ENCODE measurements at places on chromosomes 1 and 21.

DNA sequence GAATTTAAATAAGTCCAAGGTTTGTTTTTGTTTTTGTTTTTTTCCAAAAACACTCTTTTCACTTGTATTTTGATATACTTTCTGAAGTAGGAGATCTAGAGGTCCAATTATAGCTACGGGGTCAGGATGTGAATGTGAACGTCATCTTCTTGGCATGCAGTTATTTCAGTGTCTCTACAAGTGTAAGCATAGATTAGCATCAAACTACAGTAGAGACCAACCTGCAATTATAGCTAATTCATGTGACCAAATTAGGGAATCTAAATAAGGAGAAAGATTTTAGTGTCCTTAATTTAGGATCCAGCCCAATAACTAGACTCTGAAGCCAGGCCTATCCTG, 107.3 kb upstream of the PALMD start:
- no peak for DNase-seq

DNA sequence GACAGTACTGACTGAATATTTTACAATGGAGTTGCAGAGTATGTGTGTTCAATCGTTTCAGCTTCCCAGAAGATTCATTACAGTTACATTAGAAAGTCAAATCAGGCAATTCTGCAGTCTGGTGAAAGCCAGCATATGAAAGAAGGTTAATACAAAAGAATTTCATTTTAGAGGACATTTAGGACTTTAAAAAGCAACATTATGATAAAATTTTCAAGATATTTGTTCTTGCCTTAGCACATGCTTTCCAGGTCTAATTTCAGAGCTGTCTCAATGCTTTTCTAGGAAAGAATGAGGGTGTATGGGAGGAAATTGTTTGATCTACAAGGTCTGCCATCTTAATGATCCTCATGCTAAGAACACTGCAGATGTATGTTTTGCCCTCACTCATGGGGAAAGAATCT, 63.2 kb downstream of the RERE start:
- no peak for DNase-seq

GRCh38 chr21:21631961-21632360, 633.8 kb downstream of the NCAM2 start:
- DNase-seq = no peak

- no peak for DNase-seq
These were observed 6.4 kb upstream of the KRTAP10-3 start for GRCh38 chr21:44564886-44565598.

- no peak for DNase-seq
These were observed 7.5 kb downstream of the PCSK9 start for GRCh38 chr1:55046871-55047270.

GRCh38 chr1:94542088-94542870, 720 bp upstream of the F3 start:
- no peak for DNase-seq

DNA sequence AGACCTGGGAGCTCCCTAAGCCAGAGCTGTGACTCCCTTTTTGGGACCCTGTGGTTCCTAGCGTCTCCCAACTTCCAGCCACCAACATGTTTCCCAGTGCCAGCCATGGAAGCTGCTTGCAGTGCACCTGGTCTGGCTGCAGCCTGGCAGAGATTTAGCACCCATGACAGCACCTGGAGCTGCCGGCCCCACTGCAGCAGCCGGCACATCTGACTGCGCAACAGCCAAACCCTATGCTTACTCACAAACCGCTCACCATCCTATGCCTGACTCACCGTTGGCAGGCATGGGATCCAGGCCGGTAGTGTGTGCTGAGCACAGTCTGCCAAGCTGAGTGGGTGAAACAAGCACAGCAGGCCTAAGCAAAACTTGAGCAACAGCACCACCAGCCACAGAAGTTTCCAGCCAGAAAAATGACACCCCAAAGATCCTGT, 435.9 kb upstream of the PRMT6 start:
- no peak for DNase-seq

- DNase-seq = no peak
These were observed 9.3 kb downstream of the LEPR start for GRCh38 chr1:65429806-65430205.

GRCh38 chr1:160243767-160244166, 18.6 kb downstream of the DCAF8 start:
- DNase-seq = no peak

- no peak for DNase-seq
These were observed 31.1 kb downstream of the PBX1 start for GRCh38 chr1:164589961-164590507.

DNA sequence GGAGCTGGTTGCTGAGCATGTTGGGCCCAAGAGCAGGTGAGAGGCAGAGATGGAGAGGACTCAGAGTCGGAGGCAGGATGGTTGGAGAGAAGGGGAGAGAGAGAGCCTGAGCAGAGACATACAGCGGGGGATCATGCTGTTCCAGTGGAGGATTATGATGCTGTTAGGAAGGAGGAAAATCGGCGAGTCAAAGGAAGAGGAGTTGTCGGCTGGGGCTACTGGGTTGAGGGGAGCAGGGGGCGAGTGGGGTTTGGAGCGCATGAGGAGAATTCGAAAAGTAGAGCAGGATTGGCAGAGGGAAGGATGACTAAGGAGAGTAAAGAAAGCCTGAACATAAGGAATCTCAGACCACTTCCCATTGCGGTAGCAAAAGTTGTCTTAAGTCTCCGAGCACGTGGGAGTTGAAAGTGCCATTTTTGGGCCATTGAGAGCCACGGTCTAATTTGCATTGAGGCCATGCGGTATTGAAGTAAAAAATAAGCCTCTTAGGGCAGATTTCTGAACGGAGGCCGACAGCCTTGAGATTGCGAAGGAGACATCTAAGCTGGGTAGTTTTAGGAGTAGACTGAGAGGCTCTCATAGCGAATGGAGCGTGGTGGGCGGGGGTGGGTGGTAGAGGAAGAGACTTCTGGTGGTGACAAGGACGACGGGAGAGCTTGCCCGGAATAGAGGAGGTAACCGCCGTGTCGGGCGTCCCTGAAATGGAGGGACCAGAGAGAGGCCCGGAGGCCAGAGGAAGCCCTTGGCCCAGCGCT, 140.4 kb upstream of the ETV3 start:
- DNase-seq = no peak

DNA sequence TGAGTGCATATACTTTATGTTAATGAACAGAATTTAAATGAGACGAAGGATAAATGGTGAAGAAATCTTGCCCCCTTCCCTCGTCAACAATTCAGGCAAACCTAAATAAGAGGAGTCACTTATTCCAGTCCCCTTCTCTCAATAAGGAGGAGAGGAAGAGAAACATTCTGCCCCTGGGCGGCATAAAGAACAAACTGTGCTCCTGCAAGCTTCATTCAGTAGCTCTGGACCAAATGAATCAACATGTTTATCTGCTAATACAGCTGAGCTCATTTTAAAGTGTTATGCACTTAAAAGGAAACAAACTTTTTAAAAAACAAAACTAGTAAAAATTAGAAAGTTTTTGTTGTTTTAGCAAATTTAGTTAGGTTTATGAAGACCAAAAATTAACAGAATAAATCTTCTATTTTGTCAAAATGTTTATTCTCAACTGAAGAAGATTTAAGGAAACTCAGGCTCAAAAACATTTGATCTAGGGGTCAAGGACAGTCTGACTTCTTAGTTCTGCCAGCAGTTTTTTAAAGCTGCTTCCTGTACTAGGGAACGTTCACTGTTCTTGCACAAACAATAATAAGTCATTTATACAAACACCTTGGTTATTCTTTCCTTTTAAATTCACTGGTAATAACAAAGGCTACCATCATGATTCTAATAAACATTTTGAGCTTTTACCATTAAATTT, 58.3 kb downstream of the AKT3 start:
- no peak for DNase-seq

DNA sequence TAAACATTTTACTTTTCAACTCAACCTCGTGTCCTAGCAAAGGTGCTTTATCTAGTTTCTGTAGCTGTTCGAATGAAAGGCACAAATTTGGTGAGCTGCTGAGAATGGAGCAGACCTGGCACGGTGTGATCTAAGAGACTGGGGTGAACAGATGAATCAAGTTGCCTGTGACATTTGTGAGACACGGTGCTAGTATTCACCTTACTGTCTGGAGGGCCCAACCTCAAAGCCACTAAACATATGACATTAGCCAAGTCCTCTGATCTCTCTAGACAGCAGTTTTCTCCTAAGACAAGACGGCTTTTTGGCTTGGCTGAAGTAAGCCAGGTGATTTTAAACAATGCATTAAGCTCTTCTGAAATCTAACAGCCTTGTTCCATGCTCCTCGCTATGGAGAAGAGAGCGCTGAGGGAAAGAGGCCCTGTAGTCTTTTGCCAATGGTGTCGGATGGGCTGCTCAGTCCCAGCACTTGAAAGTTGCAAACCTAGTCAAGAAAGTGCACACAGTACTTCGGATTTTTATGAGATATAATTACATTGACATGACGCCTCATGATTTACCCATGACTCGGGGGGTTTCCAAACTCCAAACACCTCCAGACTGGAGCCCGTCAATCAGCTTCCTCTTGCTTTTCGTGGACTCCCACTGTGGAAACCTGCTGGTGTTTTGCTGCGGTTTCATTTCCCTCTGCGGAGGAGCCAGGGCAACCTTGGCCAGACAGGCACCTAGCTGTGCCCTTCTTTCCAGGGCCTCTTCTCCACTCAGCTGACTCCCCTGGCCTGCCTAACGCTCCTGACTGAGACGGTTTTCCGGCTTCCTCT, 794 bp upstream of the TOR3A start:
- no peak for DNase-seq

DNA sequence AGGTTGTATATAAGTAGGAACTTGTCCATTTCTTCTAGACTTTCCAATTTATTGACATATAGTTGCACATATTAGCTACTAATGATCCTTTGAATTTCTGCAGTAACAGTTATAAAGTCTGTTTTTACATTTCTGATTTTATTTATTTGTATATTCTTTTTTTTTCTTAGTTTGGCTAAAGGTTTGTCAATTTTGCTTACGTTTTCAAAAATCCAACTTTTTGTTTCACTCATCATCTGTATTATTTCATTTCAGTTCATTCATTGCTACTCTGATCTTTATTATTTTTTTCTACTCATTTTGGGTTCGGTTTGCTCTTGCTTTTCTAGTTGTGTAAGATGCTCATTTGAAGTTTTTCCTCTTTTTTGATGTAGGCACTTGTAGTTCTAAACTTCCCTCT, 97.9 kb downstream of the RPS6KC1 start:
- no peak for DNase-seq

GRCh38 chr1:216448011-216448510, 24.8 kb upstream of the USH2A start:
- no peak for DNase-seq

- no peak for DNase-seq
These were observed 37.4 kb downstream of the PRDM2 start for GRCh38 chr1:13737398-13737797.

DNA sequence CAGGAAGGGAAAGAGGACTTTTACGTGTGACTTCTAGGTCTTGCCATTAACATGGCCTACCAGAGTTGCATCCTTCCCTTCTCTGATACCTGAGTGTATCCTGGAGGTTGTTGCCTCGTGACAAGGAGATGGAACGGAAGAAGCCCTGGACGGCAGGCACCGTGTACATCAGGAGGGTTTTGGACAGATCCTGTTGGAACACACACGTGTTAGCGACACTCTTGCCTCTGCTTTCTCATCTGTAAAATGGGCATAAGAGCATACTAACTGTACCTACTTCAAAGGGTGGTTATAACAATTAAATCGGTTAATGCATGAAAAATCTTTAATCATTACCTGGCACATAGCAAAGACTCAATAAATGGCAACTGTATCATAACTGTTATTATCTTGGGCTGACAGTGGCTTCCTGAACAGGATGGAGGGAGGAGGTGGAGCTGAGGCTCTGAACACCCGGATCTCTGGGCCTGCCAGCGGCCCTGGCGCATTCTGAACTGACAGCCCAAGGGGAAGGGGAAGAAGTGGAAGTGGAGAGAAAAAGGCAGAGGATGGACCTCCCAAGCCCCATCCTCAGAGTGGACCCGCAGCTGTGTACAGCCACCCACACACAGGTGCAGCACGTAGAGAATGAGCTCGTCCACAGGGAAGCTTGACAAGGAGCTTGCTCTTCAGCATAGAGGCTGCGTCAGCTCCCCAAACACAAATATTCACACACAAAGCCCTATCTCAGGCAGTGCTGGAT, 30.2 kb upstream of the EXOSC10 start:
- DNase-seq = no peak

DNA sequence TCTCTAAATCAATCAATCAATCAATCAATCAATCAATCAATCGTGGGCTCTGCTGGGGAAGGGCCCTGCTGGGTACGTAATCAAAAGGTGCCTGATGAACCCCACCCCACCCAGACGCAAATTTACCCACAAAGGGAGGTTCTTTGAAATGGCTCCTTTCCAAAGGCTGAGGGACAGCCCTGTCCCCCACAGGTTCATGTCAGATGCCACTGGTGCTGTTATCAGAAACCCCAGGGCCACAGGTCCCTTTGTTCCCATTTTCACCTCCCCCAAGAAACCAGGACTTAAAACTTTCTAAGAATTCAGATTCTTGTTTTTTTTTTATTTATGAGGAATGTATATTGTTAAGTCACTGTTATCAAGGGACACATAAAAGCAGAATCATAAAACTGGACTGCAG, 14.2 kb downstream of the CHRNB2 start:
- no peak for DNase-seq

GRCh38 chr1:109654519-109654918, 1.4 kb upstream of the GSTM4 start:
- DNase-seq = no peak

DNA sequence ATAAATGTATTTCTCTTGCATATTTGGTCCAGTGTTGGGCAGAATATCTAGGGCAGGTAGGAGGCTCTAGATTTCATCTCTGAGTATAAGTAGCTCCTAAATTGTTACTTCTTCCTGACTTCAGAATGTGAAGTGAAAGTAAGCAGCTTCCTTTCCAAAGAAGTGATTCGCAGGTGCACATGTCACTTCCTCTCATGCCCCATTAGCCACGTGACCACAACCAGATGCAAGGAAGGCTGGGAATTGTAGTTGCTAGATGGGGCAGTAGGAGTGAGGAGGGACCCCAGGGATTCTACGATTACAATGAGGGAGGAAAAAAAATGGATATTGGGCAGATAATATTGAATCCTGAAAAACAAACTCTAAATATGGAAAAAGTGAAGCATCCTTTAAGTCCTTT, 113.2 kb upstream of the CYYR1 start:
- no peak for DNase-seq

DNA sequence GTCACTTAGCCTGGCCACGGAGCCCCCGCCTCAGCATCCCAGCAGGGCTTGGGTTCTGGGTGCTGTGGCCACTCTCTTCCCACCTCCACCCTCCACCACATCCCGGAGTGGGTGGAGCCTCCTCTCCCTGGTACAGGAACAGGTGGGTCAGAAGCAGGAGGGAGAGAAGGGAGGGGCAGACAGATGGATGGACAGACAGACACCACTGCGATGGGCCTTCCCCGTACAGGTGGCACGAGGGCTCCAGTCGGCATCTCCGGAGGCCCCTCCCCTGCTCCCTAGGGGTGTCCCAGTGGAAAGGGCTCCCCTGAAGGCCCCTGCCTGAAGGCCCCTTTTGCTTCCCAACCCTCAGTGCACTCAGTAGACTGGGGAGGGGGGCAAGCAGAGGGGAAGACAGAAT, 96.9 kb upstream of the TARDBP start:
- DNase-seq = no peak

- DNase-seq = no peak
These were observed 641.2 kb downstream of the PTPRC start for GRCh38 chr1:199279872-199280645.
